ENCODE measurements at places on chromosomes 11 and 22. TPM values are rescaled to one million over a fixed set of nuclear protein-coding genes. Genes with fewer than 3 reads are reported as not detected.
A peak's percentile ranks its signal among the peaks of the same experiment; 100 is the strongest.

DNA sequence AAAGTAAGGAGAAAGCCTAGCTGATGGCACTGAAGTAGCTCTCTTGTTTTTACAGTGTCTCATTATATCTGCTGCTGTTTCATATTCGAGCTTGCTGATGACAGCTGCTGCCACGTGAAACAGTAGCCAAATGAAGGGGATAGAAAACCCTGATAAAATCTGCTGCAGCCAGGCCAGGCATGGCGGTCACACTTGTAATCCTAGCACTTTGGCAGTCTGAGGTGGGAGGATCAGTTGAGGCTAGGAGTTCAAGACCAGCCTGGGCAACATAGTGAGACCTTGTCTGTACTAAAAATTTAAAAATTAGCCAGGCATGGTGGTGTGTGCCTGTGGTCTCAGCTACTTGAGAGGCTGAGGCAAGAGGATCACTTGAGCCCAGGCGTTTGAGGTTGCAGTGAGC lies 13.4 kb downstream of the IFT46 start:
- no peak for DNase-seq

DNA sequence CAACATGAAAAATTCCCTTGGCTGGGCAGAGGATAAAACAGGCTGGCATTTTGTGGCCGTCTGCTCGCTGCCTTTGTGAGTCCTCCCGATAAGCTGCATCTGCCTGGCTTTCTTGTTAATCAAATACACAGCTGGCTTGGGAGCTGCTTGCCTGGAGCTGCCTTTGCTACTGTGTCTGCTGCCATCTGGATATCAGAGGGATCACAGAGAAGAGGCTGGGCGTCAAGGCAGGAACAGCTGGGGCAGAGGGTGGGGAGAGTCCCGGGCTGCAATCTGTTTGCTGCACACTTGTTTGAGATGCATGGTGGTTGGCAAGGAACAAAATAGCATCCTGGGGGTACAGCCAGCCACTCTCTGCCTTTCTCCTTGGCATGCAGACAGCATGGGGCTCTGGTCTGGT lies 36.0 kb downstream of the COMMD9 start:
- DNase-seq: no peak

DNA sequence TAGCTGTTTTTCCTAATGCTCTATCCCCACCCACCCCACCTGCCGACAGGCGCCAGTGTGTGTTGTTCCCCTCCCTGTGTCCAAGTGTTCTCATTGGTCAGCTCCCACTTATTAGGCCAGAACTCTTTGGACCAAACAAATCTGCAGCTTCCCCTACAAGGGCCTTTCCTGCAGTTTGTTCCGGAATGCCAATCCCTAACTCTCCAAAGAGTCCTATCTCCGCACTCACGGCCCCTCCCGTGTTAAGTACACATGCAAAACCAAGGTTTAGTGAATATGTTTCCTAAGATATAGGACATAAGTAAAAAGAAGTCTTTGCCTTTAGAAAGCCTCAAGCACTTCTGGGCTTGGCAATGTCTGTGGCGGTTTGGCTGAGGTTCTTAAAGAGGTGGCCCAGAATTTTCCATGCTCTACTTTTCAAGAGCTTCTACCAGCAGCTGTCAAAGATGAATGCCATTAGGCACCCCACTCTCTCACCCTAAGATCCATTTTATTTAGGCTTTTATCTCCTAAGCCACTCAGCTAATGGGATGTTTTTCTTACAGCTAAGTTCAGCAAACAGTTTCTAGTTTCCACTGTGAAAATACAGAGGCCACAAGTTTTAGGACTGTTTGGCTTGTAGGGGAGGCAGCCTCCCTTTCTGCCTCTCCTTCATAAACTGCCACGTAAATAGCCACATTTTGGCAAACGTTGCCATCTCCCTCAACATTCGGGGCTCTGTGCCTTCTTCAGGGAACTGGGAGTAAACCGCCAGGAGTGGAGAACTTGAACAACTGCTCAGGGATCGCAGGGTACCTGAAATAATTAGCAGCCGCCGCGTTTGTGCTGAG lies 1.6 kb downstream of the CD59 start:
- DNase-seq: no peak

DNA sequence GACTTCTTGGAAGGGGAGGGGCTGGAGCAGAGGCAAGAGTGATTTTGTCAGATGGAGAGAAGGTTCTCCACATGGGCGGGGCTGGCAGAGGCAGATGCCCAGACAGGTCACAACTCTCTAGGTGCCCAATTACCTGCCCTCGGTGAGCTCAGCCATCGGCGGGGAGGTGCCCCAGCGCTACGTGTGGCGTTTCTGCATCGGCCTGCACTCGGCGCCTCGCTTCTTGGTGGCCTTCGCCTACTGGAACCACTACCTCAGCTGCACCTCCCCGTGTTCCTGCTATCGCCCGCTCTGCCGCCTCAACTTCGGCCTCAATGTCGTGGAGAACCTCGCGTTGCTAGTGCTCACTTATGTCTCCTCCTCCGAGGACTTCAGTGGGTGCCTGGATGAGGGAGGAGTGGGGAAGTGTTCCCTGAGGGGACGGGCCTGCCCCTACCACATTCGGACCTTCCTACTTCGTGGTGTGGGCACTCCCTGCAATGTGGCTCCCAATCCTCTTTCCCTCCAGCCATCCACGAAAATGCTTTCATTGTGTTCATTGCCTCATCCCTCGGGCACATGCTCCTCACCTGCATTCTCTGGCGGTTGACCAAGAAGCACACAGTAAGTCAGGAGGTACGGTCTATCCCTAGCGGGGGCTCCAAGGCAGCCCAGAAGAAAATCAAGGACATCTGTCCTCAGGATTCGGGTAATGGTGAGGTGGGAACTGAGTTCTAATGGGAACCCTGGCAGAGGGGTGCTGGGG lies 15.6 kb downstream of the PGAP2 start:
- no peak for DNase-seq

DNA sequence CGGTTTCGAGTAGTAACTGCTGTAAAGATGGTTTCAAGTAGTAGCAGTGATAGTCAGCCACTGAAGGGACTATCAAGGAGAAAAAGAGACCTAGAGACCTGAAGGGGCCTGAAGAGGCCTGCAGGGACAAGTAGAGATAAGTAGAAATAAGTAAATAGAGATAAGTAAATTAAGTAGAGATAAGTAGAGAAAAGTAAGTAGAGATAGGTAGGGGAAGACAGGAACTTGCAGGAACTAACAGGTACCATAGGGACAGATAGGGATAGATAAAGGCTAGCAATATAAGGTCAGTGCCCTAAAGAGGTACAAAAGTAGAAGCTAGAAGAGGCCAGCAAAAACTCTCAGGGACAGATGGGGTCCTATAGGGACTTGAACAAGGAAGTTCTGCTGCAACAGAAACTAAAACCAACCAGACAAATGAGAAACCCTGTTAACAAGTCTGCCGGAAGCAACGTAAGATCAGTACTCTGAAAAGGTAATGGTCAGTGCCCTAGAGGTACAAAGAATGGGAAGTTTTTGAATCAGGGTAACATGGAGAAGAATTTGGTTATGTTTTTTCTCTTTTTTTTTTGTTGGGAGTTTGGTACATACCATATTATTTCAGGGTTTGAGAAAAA lies 9.6 kb upstream of the SC5D start:
- DNase-seq: no peak

- no peak for DNase-seq
Observed at GRCh38 chr22:40414311-40414710, 43.9 kb downstream of the SGSM3 start.

GRCh38 chr22:46777609-46777970 lies 15.1 kb downstream of the TBC1D22A start:
- no peak for DNase-seq

- no peak for DNase-seq
Observed at GRCh38 chr11:124294687-124295086, 19.1 kb downstream of the OR8D1 start.

GRCh38 chr11:119991022-119991404 lies 146.9 kb downstream of the TRIM29 start:
- no peak for DNase-seq

DNA sequence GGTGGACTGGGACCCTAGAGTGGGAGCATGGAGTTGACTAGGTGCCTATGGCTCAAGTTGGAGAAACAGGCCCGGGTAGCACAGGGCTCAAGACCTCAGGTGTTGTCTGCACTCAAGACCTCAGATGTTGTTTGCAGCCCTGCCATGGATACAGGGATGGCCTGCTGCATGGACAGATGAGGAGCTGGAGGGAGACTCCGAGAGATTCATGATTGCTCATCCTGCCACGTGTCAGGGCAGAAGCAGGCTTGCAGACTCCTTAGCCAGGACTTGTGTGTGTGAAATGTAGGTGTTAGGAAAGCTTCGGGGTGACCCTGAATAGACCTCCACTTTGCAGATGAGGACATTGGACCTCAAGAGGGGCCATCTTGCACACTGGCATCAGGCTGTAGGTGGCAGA lies 921 bp downstream of the CCDC116 start:
- peak; percentile 30 for DNase-seq

GRCh38 chr22:38718414-38718813 lies 12.7 kb downstream of the GTPBP1 start:
- DNase-seq: peak; percentile 79

GRCh38 chr11:34754171-34754823 lies 133.4 kb downstream of the EHF start:
- DNase-seq: no peak

- no peak for DNase-seq
Observed at GRCh38 chr11:111000400-111001080, 245.0 kb upstream of the POU2AF2 start.

Gene OR51E2
- not detected for total RNA-seq

Gene PHF5A
- 115 TPM for total RNA-seq

Gene NTM
- total RNA-seq: 4.7 TPM

Gene PRDM11
- total RNA-seq: 2.6 TPM

Gene TBRG1
- total RNA-seq: 21.1 TPM

Gene MAJIN
- 0.97 TPM for total RNA-seq

Gene BAIAP2L2
- 2.7 TPM for total RNA-seq

Gene DCPS
- total RNA-seq: 21.4 TPM

Gene MS4A4E
- not detected for total RNA-seq

Gene ARRB1
- total RNA-seq: 110 TPM

Gene SPCS2
- total RNA-seq: 19.1 TPM

Gene OR4S2
- total RNA-seq: not detected
